ENCODE measurements at places on chromosomes 2 and 18.
A peak's percentile ranks its signal among the peaks of the same experiment; 100 is the strongest.

DNA sequence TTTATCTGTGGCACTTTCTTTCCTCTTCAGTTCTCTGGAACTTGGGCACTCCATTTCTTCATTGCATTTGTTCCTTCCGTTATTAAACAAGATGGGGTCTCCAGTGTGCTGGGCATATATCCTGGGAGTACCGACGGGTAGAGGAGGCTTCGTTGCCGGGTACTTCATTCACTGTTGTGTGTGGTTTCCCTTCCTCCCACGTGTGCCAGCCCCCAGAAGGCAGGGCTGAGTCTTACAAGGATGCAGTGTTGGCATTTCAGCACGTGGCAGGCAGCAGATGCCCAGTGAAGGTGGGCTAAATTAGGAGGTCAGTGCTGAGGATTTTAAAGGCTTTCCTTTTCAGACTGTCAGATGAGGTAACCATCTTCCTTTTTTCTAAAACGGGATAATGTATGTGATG lies 58.6 kb downstream of the MGAT5 start:
- DNase-seq: no peak

GRCh38 chr2:168601741-168602140 lies 145.7 kb downstream of the CERS6 start:
- no peak for DNase-seq

- DNase-seq: peak; percentile 1
Measured at GRCh38 chr2:212052412-212053159, 486.0 kb downstream of the ERBB4 start.

DNA sequence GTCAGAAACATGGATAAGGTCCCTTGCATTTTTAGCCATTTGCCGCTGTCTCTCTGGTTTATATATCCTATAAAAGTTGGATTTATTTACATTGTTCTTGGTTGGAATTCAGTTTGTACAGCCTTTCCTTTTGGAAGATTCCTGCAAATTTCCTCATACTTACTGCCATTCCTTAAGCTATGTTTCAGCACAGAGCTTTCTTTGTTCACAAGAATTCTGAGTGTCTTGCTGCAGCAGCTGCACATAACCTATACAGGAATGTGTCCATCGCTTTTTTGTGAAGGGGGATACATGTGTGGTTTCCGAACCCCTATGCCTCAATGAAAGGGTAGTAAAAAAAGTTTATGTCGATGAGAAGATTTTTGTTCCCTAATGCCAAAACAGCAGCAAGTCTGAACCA lies 48.3 kb upstream of the CCDC68 start:
- DNase-seq: no peak

- no peak for DNase-seq
Measured at GRCh38 chr18:13878857-13879256, 36.5 kb downstream of the MC2R start.

DNA sequence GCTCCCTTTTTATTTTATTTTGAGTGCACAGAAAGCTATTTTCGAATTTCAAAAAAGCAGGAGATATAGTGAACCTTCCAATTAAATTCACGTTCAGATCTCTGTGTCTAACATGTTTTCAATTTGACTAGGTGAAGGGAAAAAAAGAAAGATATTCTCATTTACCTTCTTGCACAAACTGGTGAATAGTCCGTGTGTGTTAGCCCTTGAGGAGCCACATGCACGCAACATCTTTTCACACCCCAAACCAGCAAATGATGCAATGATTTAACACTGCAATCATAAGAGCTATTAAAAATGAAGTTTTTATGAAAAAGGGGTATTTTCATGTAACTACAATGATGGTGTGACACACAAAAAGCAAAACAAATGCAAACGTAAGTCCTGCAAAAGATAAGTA lies 109.8 kb downstream of the CPO start:
- no peak for DNase-seq

DNA sequence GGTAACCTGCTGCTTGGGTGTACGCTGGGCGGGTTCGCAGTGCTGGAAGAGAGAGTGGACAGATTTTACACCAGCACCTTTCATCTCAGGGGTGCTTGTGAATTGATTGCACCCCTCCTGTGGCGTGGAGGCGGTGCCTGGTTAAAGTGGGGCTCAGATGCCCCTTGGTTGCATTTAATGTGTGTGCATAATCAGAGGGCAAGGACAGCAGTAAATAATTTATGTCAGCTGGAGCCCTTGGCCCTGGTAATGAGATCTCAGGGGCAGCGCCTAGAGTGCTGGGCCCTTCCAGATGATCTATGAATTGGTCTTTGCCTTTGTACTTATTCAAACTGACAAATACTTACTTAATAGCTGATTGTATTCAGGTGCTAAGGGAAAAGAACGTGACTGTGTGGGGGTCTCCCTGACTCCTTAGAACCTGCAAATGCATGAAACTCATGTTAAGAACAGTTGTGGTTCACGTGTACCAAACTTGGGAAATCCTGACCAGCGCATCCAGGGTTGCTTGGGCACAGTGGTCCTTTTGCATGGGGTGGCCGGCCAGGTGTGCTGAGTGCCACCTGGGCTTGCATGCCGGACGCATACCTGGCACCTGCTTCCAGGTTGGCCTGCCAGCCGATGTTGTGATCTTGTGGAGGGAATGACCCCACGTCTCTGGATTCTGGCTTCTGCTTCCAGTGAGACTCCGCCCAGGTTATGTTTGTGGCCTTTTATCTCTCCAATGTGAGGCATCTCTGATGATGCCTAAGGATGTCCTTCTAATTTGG lies 118.5 kb downstream of the AGAP1 start:
- DNase-seq: no peak

DNA sequence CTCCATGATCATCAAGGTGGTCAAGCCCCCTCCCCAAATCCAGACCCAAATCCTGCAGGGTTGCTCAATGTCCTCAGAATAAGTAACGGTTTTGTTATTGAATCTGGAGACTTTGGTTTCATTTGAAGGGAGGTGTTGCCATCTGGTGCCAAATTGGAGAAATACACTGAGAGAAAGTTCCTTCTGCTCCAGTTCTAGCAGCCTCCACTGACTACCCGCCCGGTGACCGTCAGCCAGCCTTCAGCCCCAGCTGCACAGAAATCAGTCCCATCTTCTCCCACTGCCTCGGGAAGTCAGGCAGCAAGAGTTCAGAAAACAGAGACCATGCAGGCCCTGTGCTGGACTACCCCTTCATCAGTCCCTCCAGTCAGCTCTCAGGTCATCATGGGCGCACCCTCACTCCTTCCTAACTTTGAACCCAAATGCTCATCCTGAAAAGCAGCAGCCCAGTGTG lies 38.7 kb downstream of the PKDCC start:
- peak; percentile 70 for DNase-seq

- no peak for DNase-seq
Measured at GRCh38 chr18:39647627-39648534, 2082.3 kb upstream of the CELF4 start.

GRCh38 chr18:64330161-64330560 lies 181.3 kb upstream of the LINC00305 start:
- DNase-seq: peak; percentile 2

GRCh38 chr2:58010599-58010998 lies 36.0 kb upstream of the VRK2 start:
- DNase-seq: no peak

- no peak for DNase-seq
Measured at GRCh38 chr18:66196805-66197204, 407.1 kb downstream of the CDH19 start.

- peak; percentile 92 for DNase-seq
Measured at GRCh38 chr18:10213526-10213925, 240.9 kb upstream of the APCDD1 start.

GRCh38 chr2:196712867-196713266 lies 73.4 kb downstream of the CCDC150 start:
- DNase-seq: no peak

GRCh38 chr18:46265196-46266156 lies 161.3 kb downstream of the HAUS1 start:
- no peak for DNase-seq

Data from suppressor macrophage treated with lipopolysaccharide for 1 hour (primary cell).